ENCODE measurements at places on chromosomes 5 and 9.

GRCh38 chr5:27947088-27947487 lies 908.7 kb upstream of the CDH9 start:
- DNase-seq: no peak

DNA sequence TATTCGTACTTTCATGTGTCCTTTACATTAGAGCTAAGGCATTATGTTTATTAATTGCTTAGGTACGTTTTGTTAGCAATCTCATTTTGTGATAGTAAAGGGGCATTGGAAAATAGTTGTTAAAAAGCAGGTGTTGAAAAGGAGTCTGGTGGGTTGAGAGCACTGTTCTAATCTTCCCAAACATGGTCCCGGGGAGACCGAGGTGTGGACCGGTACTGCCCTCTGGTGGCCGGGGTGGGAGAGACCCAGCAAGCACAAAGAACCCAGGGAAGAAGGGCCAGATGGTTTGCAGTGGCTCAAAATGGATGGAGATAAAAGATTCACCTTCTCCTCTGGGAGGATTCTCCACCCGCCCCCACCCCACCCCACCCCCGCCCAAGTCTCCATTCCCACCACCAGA lies 26.1 kb downstream of the IDNK start:
- DNase-seq: peak; percentile 48

GRCh38 chr9:94867842-94868312 lies 141.4 kb downstream of the AOPEP start:
- no peak for DNase-seq

DNA sequence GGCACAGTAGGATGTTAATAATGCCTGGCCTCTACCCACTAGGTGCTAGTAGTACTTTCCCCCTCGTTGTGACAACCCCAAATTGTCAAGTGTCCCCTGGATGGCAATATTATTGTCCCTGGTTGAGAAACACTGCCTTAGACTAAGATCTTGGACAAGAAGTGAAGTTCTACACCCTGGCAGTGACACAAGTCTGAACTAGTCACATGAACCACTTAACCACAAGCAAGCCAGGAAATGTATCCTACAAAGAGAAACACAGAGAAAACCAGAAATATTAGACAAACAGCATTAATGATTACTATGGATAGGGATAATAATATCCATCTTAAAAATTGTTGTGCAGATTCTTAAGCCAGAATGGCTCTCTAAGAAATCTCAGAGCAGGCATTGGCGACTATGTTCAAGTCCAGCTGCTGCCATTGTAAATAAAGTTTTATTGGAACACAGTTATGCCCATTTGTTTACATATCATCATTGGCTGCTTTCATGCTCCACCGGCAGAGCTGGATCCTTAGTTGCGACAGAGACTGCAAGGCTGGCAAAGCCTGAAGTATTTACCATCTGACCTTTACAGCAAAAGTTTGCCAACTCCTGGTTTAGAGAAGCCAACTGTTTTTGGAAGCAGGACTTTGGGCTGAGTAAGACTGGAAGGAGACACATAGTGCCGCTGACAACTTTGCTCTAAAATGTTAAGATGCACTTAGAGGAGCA lies 80.8 kb downstream of the NTRK2 start:
- DNase-seq: no peak

DNA sequence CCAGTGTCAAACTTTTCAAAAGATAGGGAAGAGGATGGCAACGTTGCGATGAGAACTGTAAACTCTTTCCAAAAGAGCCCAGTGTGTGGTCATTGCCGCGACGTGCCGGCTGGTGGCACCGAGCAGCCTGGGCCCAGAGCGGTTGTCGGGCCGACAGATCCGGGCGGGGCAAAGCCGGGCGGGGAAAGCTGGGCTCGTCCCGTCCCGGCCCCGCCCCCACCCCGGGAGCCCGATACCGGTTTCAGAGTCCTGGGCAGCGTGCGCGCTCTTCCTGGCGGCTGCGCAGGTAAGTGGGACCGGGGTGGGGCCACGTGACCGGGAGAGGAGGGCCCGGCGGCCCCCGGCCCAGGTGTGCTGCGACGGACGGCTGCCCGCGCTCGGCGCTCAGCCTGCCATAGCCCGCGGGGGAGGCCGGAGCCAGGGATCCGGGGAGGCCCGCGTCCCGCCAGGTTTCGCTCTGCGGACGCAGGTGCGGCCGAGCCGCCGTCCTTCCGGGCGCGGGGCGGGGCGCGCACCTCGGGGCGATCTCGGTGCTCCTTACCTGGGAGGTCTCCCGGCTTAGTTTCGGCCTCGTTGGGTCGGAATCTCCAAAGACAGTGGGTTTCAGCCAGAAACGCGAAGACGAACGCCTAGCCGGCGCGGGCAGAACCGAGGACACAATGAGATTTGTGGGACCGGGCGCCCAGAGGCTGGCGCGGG lies at the start of gene MARVELD2:
MARVELD2 (plus strand) TSS at position 232 of the 699 bp plus-strand sequence. CDS start 4,270 bp downstream, outside the sequence.
- DNase-seq: no peak

DNA sequence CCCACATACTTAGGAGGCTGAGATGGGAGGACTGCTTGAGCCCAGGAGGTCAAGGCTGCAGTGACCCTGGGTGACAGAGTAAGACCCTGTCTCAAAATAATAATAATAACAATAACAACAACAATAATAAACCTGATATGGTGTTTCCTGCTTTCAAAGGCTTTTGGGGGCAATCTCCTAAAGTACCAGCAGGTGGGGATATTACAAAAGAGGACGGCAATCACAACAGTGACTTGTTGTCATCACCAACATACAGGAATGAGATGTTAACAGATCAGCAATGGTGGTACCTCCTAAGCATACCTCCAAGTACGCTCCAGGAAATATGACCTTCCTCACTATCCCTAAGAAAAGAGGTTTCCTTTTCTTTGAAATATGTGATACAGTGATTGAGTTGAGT lies 91.1 kb upstream of the RNF180 start:
- DNase-seq: no peak

DNA sequence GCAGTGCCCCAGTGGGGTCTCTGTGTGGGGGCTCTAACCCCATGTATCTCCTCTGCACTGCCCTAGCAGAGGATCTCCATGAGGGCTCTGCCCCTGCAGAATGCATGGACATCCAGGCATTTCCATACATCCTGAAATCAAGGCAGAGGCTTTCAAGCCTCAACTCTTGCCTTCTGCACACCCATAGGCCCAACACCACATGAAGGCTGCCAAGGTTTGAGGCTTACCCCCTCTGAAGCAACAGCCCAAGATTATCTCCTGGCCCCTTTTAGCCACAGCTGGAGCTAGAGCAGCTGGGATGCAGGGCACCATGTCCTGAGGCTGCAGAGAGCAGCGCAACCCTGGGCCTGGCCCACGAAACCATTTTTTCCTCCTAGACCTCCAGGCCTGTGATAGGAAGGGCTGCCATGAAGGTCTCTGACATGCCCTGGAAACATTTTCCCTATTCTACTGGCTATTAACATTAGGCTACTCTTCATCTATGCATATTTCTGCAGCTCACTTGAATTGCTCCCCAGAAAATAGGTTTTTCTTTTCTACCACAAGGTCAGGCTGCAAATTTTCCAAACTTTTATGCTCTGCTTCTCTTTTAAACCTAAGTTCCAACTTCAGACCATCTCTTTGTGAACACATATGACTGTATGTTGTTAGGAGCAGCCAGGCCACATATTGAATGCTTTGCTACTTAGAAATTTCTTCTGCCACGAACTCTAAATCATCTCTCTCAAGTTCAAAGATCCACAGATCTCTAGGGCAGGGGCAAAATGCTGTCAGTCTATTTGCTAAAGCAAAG lies 18.4 kb downstream of the NR3C1 start:
- DNase-seq: no peak

- DNase-seq: no peak
Observed at GRCh38 chr9:120755044-120755443, 38.2 kb downstream of the FBXW2 start.

DNA sequence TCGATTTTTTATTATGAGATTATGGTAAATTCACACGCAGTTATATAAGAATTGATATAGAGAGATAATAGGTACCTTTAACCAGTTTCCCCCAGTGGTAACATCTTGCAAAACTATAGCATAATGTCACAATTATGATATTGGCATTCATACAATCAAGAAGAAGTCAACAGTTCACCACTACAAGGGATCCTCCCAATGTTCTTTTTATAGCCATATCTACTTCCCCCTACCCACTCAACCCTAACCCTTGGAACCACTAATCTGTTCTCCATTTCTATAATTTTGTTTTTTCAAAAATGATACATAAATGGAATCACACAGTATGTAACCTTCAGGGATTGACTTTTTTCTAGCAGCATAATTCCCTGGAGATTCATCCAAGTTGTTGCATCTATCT lies 9.8 kb downstream of the ACTL7B start:
- DNase-seq: no peak

DNA sequence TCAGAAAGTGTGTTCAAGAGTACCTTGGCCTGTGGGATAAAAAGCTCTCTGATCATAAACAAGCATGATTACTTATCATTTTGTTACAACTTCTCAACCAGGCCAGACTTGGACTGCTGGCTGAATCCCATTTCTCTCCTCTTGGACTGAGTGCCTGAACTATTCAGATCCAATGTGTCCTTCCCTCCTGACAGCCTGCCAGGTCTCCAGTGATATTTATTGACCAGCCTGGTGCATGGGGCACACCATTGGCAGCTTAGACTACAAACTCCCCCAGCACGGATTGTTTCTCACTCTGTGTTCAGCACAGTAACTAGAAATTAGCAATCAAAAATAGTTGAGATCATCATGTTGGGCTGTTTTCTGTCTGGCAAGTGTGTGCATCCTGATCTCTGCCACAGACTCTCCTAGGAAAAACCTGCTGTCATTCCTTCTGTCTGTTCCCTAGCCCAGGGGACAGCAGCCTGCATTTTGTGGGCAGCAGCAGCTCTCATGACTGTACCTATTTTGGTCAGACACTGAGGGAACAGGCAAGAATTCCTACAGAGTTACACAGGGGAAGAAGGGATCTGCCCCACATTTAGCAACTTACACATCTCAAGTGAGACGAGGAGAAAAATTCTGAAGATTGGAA lies 348.1 kb downstream of the ADAMTS6 start:
- DNase-seq: no peak

DNA sequence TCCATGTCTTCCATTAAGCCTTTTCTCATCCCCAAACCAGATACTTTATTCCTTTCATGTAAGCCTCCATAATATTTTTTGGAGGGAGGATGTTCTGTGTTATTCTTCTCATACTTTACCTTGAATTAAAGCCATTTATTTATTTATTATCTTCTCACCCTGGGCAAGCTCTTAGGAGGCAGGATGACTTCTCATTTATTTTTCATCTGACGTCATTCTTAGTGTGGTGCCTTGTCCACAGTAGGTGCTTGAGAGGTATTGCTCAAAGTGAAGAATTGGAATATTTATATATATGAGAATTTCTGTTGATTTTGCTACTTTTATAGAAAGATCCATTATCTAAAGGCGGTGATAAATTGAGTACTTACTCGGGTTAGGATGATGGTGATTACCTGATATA lies 458.3 kb upstream of the ACTBL2 start:
- no peak for DNase-seq

Measured in stimulated activated CD8-positive, alpha-beta memory T cell treated with anti-CD3 and anti-CD28 coated beads, Interleukin-2, amount 100 ng/mL, for 1 hour (primary cell).